ENCODE measurements at places on chromosomes 6 and 20.

GRCh38 chr6:4349323-4349722 lies 213.9 kb upstream of the ECI2 start:
- DNase-seq, result no peak

GRCh38 chr6:165487950-165488349 lies 175.1 kb downstream of the PDE10A start:
- no peak for DNase-seq

DNA sequence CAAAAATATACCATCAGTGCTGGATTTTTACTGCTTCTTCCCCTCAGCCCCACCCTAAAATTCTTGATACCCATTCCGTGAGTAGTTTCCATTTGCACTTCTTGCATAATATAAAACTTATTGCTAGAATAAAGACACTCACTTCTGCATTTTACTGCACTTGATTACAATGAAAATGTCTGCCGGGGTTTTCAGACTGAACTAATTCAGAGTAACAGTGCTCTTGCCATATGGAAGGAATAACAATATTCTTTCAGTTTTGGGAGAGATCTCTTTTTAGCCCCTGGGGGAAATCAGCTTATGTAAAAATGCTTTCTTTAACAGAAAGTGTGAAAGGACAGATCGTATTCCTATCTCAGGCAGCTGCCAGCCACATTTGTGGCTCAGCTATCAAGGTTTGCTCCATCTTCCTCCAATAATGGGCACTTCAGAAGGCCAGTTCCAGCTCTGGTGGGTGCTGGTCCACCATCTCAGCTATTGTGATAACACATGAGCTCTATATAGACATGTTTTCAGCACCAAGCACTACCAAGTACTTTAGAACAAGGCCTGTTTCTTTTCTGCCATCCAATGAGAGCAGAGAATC lies 8.9 kb downstream of the SMLR1 start:
- no peak for DNase-seq

- DNase-seq, result no peak
Measured at GRCh38 chr6:149898966-149899365, 1.1 kb upstream of the RAET1E start.

DNA sequence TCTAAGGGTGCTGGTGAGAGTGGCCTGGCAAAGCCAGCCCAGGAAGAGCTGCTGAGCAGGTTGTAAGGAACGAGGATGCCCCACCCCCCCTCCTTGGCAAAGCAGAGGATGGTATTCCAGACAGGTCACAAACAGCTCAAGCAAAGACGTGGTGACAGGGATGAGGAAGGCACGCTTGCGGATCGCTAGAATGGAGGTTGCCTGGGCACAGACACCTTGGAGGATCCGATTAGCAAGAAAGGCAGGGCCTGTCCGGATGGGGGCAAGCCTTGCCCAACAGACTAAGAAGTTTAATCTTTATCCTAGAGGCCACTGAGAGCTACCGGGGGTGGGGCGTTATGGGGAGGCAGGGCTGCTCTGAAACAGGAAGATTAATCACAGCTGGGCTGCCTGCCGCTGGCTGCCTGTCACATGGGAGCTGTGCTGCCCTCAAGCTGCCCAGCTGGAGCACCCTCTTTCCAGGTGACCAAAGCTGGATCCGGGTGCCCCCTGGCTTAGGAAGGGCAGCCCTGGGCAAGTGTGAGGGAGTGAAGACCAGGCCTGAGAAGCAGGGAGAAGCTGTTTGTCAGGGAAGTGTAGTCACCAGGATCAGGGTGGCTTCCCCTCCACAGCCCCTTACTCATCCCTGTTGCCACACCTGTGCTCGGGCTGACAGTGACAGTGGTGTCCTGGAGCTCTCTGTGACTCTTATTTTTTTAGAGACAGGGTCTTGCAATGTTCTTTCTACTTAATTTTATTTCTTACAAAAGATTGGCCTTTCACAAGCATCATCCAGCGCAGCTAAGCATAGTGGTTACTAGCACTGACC lies 9.1 kb upstream of the MAPK13 start:
- no peak for DNase-seq

- DNase-seq, result no peak
Measured at GRCh38 chr6:81194374-81194773, 558.1 kb downstream of the TENT5A start.

DNA sequence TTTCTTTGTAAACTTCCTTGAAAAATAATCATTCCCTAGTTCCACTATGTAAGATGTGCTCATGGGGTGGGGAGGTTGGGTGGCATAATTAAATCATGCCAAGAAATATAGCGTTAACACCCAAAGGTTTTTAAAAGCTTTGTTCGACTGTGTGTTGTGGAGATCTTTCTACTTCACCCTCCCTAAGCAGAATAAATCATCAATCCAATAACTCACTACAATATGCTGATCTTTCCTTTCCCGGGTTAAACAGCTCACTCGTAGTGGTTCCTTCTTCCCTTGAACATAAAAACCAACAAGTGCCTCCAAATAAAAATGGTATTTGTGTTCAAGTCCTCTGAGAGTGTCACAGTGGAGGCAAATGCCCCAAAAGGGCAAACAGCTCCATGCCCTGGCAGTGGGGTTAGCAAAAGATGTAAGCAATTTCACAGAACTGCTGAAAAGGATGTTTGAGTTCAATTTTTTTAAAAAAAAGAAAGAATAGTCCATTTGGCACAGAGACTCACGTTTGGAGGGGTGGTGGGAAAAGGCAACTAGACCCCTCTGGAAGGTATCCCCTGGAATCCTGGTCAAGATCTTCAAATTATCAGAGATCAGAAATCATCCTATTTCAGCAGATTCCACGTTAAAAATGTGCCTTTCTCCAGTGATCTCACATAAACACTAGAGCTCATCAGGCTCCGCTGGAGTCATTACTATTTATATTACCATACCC lies 99.1 kb downstream of the TFAP2A start:
- no peak for DNase-seq

- no peak for DNase-seq
Measured at GRCh38 chr6:28867086-28867409, 56.7 kb downstream of the TRIM27 start.

- no peak for DNase-seq
Measured at GRCh38 chr6:21942897-21943296, 349.3 kb downstream of the SOX4 start.

DNA sequence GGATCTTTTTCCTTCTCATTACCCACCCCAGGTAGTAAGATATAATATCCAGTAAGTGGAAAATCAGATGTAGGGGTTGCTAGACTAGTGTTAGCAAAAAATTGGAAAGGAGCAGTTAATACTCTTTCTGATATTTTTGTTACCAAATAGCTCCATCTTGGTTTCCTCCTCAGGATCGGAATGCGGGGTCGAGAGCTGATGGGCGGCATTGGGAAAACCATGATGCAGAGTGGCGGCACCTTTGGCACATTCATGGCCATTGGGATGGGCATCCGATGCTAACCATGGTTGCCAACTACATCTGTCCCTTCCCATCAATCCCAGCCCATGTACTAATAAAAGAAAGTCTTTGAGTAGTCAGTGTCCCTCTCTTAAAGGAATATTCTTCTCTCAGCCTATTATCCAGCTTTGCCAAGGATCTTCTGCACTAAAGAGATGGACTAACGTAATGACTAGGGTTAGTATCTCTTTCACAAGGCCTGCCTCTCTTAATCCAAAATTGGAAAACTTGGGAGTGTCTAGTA lies 1.5 kb downstream of the ROMO1 start:
- DNase-seq, result no peak

GRCh38 chr20:59374261-59374660 lies 73.8 kb downstream of the EDN3 start:
- DNase-seq, result no peak

DNA sequence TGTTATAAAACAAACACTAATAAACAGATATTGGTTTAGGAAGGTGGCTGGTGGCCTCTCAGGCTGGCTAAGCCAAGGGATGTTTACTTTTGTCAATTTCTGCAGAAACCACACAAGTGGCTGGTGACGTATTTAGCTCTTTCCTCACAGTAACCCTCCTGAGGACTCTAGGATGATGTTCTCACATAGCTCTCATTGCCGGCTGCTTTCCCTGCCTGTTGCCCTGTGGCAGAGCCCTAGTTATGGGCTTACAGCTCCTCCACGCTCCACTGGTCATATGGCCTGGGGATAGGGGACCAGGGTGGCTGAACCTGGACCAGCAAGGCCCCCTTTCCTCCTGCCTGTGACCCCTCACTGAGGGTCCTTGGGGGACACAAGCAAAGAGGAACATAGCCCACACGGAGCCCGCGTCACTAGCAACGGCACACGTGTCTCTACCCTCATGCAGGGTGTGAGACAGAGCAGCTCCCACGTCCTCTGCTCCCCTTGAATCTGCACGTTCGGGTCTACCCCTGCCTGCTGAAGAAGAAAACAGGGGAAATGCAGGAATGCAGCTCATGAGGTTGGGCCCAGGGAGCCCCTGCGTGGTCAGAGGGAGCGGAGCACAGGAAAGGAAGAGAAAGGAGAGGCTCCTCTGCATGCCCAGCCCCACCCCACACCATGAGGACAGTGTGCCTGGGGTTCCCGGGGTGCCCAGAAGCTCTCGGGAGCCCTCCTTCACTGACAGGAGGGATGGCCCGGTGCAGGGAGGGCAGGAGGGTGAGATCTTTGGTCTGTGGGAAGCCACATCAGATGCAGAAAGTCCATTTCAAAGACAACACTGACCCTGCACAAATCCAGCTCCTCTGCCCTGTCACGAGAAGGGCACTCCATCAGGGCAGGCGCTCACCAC lies 13.9 kb downstream of the RAMACL start:
- DNase-seq, result no peak

GRCh38 chr6:30450909-30451841 lies 38.1 kb upstream of the HLA-E start:
- peak; percentile 34 for DNase-seq

- no peak for DNase-seq
Measured at GRCh38 chr20:41632896-41633295, 14.7 kb upstream of the CHD6 start.

DNA sequence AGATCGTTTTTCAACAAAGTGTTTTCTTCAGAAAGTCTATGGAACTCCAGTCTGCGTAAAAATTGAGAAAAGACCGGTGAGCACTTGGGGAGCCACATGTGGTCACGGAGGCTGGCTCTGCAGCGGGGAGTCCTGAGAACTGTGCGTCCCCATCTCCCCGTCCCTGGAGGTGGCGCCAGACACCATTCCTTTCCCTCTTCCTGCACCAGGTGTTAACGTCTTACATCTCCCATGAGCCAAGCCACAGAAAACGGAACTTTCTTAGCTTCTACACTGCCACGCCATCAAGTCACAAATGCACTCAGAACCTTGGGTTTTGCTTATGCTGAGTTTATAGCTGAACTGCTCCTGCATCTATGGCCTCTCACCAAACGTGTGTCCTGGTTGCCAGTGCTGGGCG lies 62.6 kb downstream of the GINS1 start:
- DNase-seq, result no peak

DNA sequence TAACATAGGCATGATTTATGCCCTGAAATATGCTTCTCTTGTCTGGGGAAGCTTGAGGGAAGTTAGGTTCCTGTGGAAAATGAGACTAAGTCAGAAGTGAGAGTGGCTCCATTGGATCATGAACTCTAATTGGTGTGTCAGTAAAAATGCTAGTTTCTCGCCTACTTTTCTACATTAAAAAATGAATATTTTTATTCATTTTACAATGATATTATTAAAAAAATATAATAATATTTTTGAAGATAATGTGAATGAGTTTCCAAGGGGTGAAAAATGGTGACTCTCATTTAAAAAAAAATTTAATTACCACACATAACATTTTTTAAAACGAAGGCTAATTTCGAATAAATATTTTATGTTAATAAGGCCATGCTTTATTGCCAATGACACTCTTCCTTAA lies 84.2 kb downstream of the HIVEP1 start:
- no peak for DNase-seq

DNA sequence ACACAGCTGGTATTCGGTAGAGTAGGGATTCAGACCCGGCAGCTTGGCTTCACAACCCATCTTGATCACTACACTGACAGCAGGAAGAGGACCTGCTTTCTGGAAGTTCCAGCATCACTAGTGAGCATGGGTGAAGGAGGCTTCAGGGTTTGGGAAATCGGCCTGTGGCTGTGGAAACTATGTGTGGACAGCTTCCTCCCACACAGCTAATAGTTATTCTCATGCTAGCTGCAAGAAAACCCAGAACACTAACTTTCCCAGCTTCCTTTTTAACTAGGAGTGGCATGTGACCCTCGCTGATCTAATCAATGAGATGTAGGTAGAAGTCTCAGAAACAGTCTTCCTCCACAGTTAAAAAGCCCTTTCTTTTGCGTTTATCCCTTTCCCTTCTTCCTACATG lies 36.3 kb upstream of the SIRPA start:
- no peak for DNase-seq
